Stimulated activated CD4-positive, alpha-beta T cell treated with anti-CD3 and anti-CD28 coated beads, Interleukin-2, amount 100 ng/mL, for 4 hours (primary cell): ENCODE measurements at places on chromosomes 1 and 21.

- no peak for DNase-seq
Measured at GRCh38 chr1:168568346-168568745, 8.1 kb upstream of the XCL1 start.

- DNase-seq, result no peak
Measured at GRCh38 chr1:114122941-114123618, 30.6 kb downstream of the SYT6 start.

- no peak for DNase-seq
Measured at GRCh38 chr1:6473156-6473555, 7.2 kb upstream of the TNFRSF25 start.

GRCh38 chr21:42582787-42583476, 69.3 kb downstream of the SLC37A1 start:
- DNase-seq, result no peak

GRCh38 chr1:220680085-220680687, 10.0 kb upstream of the C1orf115 start:
- DNase-seq, result no peak

GRCh38 chr1:78570539-78570938, 49.7 kb upstream of the IFI44L start:
- no peak for DNase-seq
